ENCODE measurements at places on chromosomes 5 and 9.

- DNase-seq: no peak
Observed at GRCh38 chr9:6973762-6974161, 216.0 kb downstream of the KDM4C start.

GRCh38 chr9:132846109-132846917 is 31.8 kb downstream of the AK8 start:
- no peak for DNase-seq

DNA sequence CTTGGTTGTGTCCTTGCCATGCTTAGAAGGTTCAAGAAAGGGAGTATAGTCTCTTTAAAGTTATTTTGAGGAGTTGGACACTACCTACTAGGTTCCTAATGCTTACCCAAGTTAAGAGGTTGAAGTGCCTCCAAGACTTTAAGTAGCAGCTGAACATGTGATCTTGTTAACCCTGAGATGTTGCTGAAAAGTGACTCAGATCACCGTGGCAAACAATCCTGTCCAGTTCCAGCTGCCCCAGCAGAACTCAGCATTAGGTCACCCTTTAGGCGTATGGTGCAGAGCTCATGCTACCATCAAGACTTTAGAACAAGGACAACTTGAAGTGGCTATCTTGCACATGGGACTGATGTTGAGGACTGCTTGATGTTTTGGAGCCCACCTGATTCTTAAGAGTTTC is 22.5 kb downstream of the ZNF462 start:
- DNase-seq: no peak

DNA sequence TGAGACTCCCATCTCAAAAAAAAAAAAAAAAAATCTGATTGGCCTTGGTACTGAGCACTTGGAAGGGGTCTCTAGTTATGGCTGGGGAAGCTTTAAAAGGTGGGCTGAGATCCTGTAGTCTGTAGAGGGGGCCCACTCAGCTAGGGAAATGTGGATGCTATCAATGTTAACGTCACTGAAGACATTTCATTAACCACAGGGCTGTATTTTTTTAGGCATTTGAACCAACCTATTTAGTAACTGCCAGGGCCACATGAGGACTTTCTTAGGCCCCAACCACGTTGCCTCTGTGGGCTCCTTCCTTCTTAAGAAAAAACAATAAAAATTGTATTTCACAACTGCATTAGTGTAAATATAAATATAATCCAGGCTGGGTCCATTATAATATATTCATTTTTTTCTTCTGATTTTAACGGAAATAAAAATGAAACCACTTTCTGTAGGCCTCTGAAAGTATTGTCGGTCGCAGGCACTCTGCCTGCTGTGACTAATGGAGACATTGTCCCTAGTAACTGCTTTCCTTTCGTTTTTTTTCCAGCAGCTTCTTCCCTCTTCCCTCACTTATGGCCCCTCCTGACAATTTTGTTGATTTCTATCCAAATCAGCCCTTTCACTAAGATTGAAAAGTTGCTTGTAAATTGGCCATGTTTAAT is 71.6 kb downstream of the GCNT1 start:
- DNase-seq: no peak

- DNase-seq: no peak
Observed at GRCh38 chr5:100855937-100856430, 47.1 kb downstream of the ST8SIA4 start.

Measured in LoVo (cell line).